NCI-H1105 (cell line): ENCODE measurements at places on chromosomes 5 and 9.

DNA sequence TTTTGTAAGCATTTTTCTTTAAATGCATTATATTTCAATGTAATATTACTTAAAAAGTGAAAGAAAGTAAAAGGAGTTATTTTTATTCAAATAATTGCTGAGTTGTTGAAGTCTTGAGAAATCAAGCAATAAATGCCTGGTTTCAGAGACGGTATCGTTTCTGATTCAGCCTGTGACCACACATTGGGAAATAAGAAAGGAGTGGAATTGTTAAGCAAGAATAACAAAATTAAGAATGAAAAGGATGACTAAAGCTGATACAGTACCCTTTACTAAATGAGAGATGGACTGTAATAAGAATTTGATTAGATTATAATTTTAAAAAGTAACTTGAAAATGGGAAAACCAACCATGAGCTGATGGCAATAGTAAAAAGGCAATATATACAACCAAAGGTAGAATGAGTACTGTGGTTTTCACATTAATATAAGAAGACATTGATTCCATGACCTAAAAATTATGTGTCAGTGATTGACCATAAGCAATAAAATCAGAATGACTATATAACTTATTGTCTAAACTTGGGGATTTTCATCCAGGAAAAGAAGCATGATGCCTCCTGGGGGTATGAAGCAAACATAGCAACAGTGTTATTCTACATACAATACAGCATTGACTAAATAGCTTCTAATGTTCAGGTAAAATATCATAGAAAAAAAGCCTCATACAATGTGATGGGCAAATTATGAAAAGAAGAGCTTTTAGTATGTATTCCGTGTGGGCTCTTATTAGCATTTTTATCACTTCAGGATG lies 101.9 kb upstream of the PRDM9 start:
- DNase-seq = no peak

GRCh38 chr5:169911448-169912212 lies 68.7 kb downstream of the INSYN2B start:
- DNase-seq = no peak

- DNase-seq = no peak
Observed at GRCh38 chr5:17872204-17872603, 237.9 kb downstream of the TAF11L14 start.

GRCh38 chr5:527646-528628 lies 3.7 kb upstream of the SLC9A3 start:
- DNase-seq = no peak

- DNase-seq = no peak
Observed at GRCh38 chr9:129403779-129404620, 216.9 kb downstream of the C9orf50 start.

DNA sequence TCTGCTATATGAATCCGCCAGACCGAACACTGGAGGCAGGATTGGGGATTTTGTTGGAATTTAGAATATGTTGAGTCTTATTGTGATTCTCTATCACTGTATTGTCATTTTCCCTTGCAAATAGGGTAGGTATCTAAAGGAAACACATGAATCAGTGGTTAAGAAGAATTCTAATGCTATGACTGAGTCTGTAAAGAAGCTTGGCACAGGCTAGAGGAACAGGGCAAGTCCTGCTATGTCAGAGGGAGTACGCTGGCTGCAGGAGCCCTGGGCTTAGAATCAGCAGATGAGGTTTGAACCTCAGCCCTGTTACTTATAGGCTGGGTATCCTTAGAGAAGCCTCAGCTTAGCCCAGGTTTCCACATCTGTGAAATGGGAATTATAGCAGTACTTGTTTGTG lies 198.1 kb downstream of the NR3C1 start:
- DNase-seq = no peak

DNA sequence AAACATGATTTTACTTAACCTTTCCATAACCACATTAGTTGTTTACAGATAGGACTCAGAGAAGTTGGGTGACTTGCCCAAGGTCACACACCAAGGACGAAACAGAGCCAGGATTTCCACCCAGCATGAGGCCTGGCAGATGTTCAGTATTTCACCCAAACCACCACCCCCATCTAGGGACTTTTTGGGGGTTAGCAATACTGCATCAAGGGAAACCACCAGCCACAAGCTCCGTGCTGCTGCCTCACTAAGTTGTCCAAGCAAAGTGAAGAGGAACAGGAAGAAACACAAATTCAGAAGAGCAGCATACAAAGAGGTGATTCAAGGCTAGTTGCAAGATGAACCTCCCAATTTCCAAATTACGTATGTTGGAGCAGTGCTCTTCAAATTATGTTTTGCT lies 219.6 kb upstream of the RORB start:
- no peak for DNase-seq

DNA sequence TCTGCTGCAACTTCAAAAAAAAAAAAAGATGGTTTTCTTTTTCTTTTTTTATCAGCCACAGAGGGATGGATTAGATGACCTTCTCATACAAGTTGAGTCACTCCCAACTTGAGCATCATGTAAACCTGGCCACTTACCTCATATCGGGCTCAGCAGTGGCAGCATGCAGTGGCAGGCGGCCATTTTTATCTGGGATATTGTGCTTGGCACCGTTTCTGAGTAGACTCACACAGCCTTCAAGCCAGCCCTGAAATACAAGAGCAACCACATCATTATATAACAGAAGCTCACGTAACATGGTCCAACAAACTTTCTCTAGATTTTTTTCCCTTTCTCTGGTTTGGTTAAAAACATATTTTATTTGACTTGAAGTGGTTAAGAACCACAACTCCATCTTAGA lies 62.6 kb downstream of the ANKRD55 start:
- no peak for DNase-seq

GRCh38 chr5:43514471-43514815 lies 505 bp downstream of the C5orf34 start:
- no peak for DNase-seq

- no peak for DNase-seq
Observed at GRCh38 chr5:176134529-176135223, 103.5 kb upstream of the SIMC1 start.

DNA sequence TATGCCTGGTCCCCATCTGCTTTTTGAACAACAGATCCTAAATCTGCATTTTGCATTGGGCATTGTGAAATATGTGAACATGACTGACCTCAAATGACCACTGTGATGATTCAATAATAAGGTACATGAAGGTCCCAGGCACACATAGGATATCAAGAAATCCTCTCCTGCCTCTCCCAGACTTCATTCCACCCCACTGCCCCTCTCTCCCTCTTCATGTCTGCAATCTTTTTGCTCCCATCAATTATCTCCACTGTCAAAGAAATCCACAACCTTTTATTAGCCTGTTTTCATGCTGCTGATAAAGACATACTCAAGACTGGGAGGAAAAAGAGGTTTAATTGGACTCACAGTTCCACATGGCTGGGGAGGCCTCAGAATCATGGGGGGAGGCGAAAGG lies 476.7 kb downstream of the CTNND2 start:
- no peak for DNase-seq

DNA sequence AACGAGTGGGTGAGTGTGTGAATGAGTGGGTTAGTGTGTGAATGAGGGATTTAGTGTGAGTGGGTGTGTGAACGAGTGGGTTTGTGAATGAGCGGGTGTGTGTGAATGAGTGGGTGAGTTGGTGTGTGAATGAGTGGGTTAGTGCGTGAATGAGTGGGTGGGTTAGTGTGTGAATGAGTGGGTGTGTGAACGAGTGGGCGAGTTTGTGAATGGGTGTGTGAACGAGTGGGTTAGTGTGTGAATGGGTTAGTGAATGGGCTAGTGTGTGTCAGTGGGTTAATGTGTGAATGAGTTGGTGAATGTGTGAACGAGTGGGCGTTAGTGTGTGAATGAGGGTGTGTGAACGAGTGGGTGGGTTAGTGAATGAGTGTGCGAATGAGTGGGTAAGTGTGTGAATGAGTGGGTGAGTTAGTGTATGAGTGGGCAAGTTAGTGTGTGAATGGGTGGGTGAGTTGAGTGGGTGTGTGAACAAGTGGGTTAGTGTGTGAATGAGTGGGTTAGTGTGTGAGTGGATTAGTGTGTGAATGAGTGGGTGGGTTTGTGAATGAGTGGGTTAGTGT lies 39.6 kb downstream of the NKD2 start:
- no peak for DNase-seq
